ENCODE measurements at places on chromosomes 2 and 18. TPM values are rescaled to one million over a fixed set of nuclear protein-coding genes. Genes with fewer than 3 reads are reported as not detected.

Gene ACP1
- 96.4 TPM for total RNA-seq

Gene TXNL4A
- 30.3 TPM for total RNA-seq

Gene PXDN
- 144 TPM for total RNA-seq

Gene REG1B
- total RNA-seq = not detected

Gene IL1B
- total RNA-seq = 0.15 TPM

Gene PARD3B
- 15.7 TPM for total RNA-seq

Gene STPG4
- total RNA-seq = 0.17 TPM

Gene PKDCC
- total RNA-seq = 129 TPM

Gene TEKT4
- not detected for total RNA-seq

Gene ARHGAP15
- not detected for total RNA-seq

Gene ALKAL2
- not detected for total RNA-seq

Gene VWC2L
- total RNA-seq = not detected

Gene PIEZO2
- total RNA-seq = 3.0 TPM

Gene REL
- 3.3 TPM for total RNA-seq

Gene UBXN2A
- total RNA-seq = 13.5 TPM

Gene TACR1
- not detected for total RNA-seq

Gene MPP4
- total RNA-seq = 0.99 TPM

Gene POTEJ
- total RNA-seq = not detected

Gene PLA2R1
- total RNA-seq = 14.1 TPM

Gene GPR35
- total RNA-seq = 0.99 TPM

Gene RAMP1
- 2.6 TPM for total RNA-seq

Gene THADA
- 34.9 TPM for total RNA-seq

Gene KIF1A
- total RNA-seq = not detected

Gene PROM2
- 0.83 TPM for total RNA-seq

Gene ZDBF2
- total RNA-seq = 10.4 TPM

Gene TMEM131
- total RNA-seq = 36.4 TPM

Gene ANKRD29
- total RNA-seq = 8.6 TPM

Gene DNAJC27
- 4.6 TPM for total RNA-seq

Gene MRO
- total RNA-seq = under 0.01 TPM

Gene DNAJC5G
- total RNA-seq = not detected

Gene ZNF804A
- 2.3 TPM for total RNA-seq

Gene CCDC150
- total RNA-seq = 11.3 TPM

Gene SKA1
- 1.5 TPM for total RNA-seq

Gene CFC1
- total RNA-seq = not detected

Gene IGFBP2
- total RNA-seq = 6.9 TPM

Gene BMP10
- total RNA-seq = not detected

Gene TRIM43
- total RNA-seq = not detected

Gene APOB
- total RNA-seq = under 0.01 TPM

Gene CPLX4
- not detected for total RNA-seq

Gene SAG
- total RNA-seq = not detected

Gene PLCD4
- 11.8 TPM for total RNA-seq

Gene ASB18
- total RNA-seq = not detected

Gene AMER3
- total RNA-seq = not detected

Gene ZNF2
- 13.1 TPM for total RNA-seq

Gene SNORC
- total RNA-seq = 0.29 TPM

Gene TMEM200C
- under 0.01 TPM for total RNA-seq

Gene GRHL1
- total RNA-seq = 0.58 TPM

Gene ATIC
- 61.5 TPM for total RNA-seq

Gene TTR
- total RNA-seq = not detected

Gene KCNK3
- under 0.01 TPM for total RNA-seq

Gene ABCG5
- not detected for total RNA-seq

Gene REG3A
- total RNA-seq = not detected
